ENCODE measurements at places on chromosomes 5 and 9.

DNA sequence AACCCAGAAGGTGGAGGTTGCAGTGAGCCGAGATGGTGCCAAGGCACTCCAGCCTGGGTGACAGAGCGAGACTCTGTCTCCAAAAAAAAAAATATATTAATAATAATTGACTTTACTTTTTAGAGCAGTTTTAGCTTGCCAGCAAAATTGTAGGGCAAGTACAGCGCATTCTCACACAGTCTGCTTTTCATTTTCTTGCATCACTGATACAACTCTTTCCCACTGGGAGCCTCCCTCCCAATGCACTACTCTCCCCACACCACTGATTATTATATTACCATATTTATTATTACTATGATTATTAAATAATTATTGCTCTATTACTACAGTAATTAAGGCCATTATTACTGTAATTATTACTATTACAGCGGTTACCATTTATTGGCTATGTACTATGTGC is 212.8 kb downstream of the GNA14 start:
- no peak for DNase-seq

- no peak for DNase-seq
These were observed 41.8 kb upstream of the ROR2 start for GRCh38 chr9:91991721-91992341.

DNA sequence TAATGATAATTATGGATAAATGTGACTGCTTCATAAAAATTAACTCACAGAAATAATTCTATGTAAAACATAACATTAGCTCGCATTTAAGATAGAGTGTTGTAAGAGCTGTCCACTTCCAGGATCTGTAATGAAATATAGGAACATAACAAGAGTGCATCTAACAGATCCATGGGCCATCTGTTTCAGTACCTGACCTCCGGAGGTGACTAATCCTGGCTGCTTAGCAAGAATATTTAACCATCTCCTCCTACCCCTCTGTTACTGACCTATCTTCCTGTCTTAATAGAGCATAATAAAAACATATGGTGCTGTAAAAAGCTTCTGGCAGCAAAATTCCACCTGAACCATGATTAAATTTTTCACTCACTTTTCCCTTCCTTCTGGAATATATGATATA is 7.1 kb downstream of the PLCXD3 start:
- no peak for DNase-seq

DNA sequence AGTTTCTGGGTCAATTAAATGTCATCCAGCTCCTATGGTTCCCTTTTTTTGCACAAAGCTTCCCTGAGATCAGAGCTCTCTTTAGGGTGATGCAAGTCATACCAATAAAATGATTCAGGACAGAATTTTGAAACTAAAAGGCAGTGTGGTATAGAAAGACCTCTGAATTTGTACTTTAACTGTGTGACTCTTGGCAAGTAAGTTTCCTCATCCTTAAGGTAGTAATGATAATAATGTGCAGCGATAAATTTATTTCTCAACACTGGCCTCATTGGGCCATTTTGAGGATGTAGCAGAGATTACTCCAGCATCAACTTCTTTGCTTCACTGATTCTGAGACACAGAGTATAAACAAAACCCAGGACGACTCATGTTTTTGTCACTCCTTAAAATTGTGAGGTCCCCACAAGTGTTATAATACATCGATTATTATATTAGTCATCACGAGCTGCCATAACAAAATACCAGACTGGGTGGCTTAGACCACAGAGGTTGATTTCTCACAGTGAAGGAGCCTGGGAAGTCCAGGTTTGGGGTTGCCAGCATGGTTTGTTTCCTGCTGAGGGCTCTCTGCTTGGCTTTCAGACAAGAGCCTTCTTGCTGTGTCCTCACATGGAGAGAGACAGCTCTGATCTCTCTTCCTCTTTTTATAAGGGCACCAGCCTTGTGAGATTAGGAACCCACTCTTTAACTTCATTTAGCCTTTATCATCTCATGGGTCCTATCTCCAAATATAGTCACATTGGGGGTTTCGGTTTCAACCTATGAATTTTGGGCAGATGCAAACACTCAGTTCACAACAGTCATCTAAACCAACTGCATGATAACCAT is 293.0 kb downstream of the ZNF608 start:
- DNase-seq, result peak; percentile 22

- DNase-seq, result no peak
These were observed 122.0 kb downstream of the COL23A1 start for GRCh38 chr5:178468196-178468685.

DNA sequence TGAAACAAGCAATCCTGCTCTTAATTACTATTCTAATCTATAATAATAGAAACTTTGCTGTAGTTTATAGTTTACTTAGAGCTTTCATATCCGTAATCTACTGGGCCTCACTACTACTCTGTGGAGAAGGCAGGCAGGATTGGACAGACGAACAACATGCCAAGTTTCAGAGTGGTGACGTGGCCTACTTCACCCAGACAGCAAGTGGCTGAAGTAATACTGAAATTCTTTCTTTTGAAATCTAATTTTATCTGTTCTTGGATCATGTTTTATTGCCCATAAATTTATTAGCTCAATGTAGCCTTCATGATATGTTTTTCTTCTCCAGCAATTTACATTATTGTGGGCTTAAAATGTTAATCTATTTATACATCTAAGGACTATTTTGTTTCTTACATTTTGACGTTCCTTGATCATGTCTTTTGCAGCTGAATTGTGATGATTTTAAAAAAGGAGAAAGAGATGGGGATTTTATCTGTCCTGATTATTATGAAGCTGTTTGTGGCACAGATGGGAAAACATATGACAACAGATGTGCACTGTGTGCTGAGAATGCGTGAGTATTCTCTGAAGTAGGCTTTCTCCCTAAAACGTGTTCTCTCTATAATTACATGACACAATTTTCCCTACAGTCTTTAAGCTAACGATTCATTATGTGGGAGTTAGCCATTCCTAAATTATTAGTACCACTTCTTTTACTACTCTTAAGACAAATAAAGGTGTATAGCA is 22.4 kb downstream of the SPINK5 start:
- DNase-seq, result no peak

- no peak for DNase-seq
These were observed 9.1 kb downstream of the FAXDC2 start for GRCh38 chr5:154841273-154841661.

GRCh38 chr9:2802494-2802921 is 41.4 kb downstream of the PUM3 start:
- DNase-seq, result no peak

Measured in GM10248 (cell line).